ENCODE measurements at places on chromosomes 7 and 10.
A peak's percentile ranks its signal among the peaks of the same experiment; 100 is the strongest.

GRCh38 chr10:34762603-34763299 is 52.3 kb downstream of the PARD3 start:
- DNase-seq = no peak

- DNase-seq = no peak
Measured at GRCh38 chr7:114409750-114410149, 4.9 kb upstream of the FOXP2 start.

DNA sequence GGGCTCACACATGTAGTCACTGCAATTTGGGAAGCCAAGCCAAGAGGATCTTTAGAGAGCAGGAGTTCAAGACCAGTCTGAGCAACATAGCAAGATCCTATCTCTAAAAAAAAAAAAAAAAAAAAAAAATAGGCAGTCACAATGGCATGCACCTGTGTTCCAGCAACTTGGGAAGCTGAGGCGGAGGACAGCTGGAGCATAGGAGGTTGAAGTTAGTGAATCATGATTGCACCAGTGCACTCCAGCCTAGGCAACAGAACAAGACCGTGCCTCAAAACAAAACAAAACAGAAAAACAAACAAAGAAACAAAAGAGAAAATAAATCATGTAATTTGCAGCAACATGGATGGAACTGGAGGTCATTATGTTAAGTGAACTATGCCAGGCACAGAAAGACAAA is 33.6 kb upstream of the BICC1 start:
- peak; percentile 0 for DNase-seq

DNA sequence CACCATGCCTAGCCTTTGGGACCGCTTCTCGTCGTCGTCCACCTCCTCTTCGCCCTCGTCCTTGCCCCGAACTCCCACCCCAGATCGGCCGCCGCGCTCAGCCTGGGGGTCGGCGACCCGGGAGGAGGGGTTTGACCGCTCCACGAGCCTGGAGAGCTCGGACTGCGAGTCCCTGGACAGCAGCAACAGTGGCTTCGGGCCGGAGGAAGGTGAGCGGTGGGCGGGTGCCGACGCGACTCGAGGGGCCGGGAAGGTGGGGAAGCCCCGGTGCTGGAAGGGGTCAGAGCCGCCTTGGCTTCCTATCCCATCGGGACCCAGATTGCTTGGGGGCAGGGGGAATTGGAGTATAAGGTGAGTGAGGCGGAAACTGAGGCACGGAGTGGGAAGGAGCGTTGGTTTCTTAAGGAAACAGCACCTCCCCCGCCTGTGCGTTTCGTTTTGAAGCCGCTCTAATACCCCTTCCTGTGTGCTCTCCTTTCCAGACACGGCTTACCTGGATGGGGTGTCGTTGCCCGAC is 547 bp downstream of the DDIT4 start:
- DNase-seq = no peak

DNA sequence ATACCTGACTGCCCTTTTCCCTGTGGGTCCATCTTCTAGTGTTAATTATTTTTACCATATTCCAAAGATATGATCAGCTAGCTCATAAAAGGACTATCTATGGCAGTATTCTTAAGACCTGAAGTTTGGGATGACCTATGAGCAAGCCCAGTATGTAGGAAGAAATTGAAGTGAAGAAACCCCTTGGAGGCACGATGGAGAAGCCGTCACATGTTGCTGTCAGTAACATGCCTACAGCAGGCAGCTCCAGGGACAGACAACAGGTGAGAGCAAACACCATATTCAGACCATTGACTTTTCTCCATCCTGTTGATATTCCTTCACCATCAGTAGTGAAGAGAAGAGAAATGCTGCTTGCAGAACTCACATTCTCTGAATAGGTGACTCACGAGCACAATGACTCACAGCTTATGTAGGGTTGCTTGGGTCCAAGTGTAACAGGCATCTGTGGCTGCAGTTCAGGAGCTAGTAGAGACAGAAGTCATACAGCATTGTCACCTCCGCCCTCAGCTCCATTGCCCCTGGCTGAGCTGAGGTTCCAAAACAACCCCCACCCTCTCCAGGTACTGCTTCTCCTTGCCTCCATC is 8.4 kb upstream of the LYZL2 start:
- no peak for DNase-seq

GRCh38 chr10:36007369-36007768 is 365.3 kb upstream of the FZD8 start:
- no peak for DNase-seq

- peak; percentile 54 for DNase-seq
Measured at GRCh38 chr10:70759781-70760180, 25.4 kb downstream of the TBATA start.

Data from DMS153 (cell line).